ENCODE measurements at places on chromosomes 3 and 15.

DNA sequence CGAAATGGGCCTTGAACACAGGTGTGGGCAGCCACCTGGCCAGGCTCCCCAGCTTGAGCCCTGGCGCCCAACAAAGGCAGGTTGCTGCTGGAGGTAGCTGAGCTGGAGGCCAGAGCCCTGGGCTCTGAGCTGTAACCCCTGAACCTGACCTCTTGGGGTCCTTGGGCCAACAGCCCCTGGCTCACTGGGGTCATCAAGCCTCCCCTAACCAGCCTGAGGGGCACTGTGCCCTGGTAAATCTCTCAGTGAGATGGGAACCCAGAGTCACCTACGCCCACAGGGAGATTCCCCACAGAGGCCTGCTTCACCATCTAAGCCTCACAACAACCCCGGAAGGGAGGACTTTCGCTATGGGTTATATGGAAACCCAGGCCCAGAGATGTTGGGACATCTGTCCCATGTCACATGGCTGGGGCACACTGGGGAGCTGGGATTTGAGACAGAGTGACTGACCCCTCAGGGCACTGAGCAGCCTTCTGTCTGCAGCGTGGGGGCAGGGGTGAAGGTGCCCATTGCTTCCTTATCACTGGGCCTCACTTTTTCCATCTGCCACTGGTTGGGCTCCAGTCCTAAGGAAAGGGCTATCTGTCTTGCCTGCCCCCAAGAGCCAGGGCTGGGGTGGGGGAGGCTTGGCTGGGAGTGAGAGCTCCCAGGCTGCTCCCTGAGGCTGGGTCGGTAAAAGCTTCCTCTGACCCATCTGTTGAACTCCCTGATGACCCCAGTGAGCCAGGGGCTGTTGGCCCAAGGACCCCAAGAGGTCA is 59.1 kb downstream of the IQSEC1 start:
- no peak for DNase-seq

- DNase-seq = no peak
Observed at GRCh38 chr15:58980351-58980939, 7.0 kb upstream of the RNF111 start.

- no peak for DNase-seq
Observed at GRCh38 chr3:115464036-115464435, 159.3 kb upstream of the GAP43 start.

- DNase-seq = no peak
Observed at GRCh38 chr3:58528629-58529028, 8.4 kb downstream of the ACOX2 start.

GRCh38 chr3:116057400-116058006 is 387.8 kb downstream of the LSAMP start:
- DNase-seq = no peak

GRCh38 chr15:32119694-32120330 is 89.5 kb downstream of the CHRNA7 start:
- DNase-seq = no peak

DNA sequence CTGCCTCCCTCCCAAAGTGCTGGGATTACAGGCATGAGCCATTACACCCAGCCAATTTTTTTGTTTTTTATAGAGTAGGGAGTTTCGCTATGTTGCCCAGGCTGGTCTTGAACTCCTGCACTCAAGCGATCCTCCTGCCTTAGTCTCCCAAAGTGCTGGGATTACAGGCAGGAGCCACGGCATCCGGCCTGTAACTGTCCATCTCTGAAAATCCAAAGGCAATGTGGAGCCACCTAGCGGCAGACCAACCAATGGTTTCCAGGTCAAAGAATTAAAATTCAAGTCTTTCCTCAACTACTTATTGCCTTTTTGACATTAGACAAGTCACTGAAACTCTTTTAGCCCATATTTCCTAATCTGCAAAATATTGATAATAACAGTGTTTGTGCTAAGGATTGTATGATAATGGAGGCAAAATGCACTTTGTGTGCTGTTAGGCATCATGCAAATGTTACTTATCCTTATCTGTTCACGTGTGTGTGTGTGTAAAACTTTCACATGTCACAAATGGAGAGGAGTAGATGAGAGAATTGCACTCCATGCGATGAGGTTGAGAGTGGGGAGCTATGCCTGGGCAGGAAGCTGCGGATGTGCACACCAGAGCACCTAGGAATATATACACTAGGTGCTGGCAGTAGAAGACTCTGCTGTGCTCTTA is 48.7 kb downstream of the COL8A1 start:
- DNase-seq = peak; percentile 89

- no peak for DNase-seq
Observed at GRCh38 chr3:159513867-159514380, 474.7 kb upstream of the IL12A start.

GRCh38 chr3:117586161-117586560 is 876.6 kb downstream of the TUSC7 start:
- no peak for DNase-seq

- peak; percentile 92 for DNase-seq
Observed at GRCh38 chr3:129343643-129344360, 65.1 kb downstream of the HMCES start.

- DNase-seq = peak; percentile 94
Observed at GRCh38 chr15:40506964-40507571, 36.3 kb downstream of the CHST14 start.

DNA sequence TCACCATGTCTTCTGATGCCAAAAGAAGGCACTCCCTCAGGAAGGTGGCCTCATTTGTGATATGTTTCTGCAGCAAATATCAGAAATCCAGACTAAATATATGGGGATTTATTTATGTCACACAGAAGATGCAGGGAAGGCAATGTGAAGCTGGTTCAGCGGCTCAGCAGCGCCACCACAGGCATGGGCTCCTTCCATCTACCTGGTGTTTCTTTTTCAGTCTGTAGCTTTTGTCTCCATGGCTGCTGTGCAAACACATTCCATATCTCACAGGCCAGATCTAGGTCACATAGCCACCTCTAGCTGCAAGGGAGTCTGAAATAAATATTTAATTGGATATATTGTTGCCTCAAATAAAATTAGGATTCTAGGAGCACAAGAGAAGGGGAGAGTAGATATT is 502.1 kb upstream of the IL12A start:
- DNase-seq = peak; percentile 79

DNA sequence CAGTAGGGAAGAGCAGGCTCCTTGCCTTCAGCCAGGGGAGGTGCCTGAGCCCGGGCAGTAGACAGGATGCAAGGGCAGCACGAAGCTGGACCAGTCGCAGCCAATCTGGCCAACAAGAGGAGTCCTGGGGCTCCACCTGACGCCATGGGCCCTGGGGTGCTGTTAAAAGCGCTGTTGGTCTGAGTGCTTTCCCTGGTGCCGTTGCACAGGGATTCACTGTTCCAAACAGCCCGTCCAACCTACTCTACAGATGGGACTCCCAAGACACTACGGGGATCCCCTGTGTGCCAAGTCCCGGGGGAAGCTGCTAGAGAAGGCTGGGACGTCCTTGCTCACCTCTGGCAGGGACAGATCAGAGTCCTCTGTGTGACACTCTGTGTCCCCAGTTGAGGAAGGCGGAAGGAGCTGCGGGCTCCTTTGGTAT is 632 bp downstream of the CTSH start:
- no peak for DNase-seq

DNA sequence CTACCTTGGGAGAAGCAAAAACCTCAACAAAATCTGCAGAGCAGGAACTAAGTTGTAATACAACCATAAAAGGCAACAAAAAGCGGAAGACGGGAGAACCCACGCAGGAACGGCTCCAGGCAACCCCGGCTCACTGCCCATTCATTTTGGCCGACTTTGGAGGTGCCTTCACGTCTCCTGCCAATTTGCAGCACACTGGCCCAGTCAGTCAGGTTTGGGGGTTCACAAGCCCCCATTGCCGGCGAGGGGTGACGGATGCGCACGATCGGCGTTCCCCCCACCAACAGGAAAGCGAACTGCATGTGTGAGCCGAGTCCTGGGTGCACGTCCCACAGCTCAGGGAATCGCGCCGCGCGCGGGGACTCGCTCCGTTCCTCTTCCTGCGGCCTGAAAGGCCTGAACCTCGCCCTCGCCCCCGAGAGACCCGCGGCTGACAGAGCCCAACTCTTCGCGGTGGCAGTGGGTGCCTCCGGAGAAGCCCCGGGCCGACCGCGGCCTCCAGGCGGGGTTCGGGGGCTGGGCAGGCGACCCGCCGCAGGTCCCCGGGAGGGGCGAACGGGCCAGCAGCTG is 463 bp downstream of the TERC start:
- no peak for DNase-seq

GRCh38 chr3:53773611-53774368 is 72.4 kb downstream of the CHDH start:
- no peak for DNase-seq

- peak; percentile 66 for DNase-seq
Observed at GRCh38 chr15:99155961-99156443, 51.1 kb downstream of the SYNM start.

- no peak for DNase-seq
Observed at GRCh38 chr15:34132881-34133280, 31.0 kb downstream of the PGBD4 start.

- no peak for DNase-seq
Observed at GRCh38 chr3:97960993-97961766, 11.1 kb downstream of the RIOX2 start.

DNA sequence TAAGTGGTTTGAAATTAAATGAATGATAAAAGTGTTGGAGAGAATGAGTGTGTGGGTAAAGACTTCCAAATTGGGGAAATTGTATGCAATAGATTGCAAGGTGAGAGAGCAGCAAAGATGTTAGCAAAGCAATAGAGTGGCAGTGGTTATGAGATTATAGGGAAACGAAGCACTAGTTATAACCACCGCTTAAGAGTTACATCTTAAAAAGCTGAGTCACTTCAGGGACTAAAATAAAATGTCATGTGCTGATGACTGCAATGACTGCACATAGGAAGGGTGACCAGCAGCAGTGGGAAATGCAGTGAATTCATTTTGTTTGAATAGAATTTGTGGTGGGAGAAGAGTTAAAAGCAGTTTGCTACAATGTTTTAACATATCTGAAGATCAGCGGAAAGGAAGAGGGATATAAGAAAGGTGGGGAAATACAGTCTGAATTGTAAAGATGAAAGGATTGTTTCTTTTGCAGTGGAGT is 127.3 kb downstream of the RAP2B start:
- no peak for DNase-seq

DNA sequence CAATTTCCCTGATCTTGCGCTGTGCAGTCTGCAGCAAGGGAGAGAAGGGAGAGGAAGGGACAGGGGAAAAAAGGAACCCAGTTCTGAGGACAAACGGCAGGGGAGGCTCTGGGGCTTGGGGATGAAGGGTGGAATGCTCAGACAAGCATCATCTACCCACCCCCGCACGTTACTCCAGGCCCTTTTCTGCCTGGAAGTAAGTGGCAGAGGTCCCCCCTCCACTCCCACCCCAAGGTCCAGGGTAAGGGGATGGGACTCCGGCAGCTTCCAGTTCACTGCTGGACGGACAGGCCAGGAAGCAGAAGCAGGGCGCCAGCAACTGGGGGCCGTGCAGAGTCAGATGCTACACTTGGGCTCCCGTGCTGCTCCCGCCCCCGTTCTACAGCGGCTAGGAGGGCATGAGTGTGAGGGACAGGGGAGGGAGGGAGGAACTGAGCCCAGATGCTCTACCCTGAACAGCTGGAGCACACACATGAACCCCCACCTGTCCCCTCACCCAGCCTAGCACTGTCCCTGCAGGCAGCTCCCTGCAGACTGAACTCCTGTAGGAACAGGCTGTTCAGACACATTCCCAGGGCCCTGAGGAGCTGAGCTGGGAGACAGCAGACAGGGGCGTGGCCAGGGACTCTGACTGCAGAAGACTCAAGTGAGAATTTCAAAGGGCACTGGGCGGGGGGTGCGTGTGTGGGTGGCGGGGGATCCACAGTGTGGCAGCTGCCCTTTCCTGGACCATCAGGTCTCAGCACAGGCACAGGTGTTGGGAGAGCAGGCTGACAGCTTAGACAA is 59.7 kb downstream of the SENP2 start:
- DNase-seq = peak; percentile 79

DNA sequence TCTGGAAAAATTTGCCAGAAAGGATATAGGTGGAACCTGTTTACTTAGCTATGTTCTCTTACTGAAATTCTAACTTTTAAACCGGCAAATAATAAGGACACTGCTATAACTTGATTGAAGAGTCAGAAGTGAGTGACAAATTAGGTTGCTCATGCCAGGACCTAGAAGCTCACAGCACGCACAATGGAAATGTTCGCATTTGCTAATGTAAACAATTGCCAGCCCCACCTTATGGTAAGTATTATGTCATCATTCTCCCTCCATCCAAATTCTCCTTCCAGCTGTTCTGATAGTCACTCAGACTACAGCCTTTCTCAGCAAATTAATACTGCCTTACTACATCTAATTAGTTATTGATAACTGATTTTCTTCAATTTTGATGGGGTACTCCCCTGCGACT is 4.8 kb upstream of the STXBP5L start:
- no peak for DNase-seq

DNA sequence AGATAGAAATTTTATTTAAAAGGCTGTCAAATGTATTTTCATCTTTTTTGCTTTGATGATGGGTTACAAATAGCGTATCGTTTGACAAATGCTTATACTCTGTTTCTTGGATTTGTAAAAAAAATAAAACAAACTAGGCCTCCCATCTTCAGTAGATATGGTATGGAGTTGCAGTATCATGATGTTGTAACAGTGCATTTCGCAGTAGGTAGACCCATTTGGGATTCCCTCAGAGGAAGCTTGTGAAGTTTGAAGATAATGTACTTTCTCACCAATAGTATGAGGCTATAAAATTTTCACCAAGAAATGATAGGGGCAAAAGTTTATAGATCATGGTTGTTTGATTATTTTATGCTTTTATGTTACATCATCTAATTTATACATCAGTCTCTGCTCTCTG is 10.8 kb downstream of the MBNL1 start:
- no peak for DNase-seq

GRCh38 chr3:137988982-137989381 is 21.0 kb upstream of the CLDN18 start:
- DNase-seq = no peak

- no peak for DNase-seq
Observed at GRCh38 chr3:160977773-160978172, 127.4 kb downstream of the B3GALNT1 start.

DNA sequence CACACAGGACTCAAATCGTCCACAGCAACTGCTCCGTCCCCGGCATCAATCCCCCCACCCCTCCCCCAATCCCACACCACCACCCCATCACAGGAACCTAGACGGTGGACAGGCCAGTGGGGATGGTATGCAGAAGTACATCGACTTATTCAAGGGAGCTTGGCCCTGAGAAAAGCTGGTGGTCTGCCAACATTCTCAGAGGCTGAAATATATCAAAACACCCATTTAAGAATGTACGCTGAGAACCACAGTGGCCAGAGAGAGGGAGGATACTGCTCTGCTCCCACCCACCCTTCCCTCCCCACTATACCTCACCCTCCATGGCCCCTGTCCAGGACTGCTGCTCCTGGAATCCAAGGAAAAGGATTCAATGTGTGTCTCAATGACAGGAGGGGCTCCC is 12.4 kb upstream of the USP3 start:
- peak; percentile 44 for DNase-seq

GRCh38 chr3:129106320-129106719 is 15.3 kb downstream of the RAB43 start:
- peak; percentile 66 for DNase-seq

- no peak for DNase-seq
Observed at GRCh38 chr15:94042180-94042928, 189.0 kb upstream of the MCTP2 start.

- no peak for DNase-seq
Observed at GRCh38 chr3:45852828-45853227, 10.9 kb upstream of the LZTFL1 start.

GRCh38 chr15:53872410-53872809 is 105.8 kb upstream of the UNC13C start:
- DNase-seq = no peak

- peak; percentile 3 for DNase-seq
Observed at GRCh38 chr3:139639662-139640061, 38.1 kb downstream of the NMNAT3 start.

Data from endodermal cell (in vitro differentiated cells).